ENCODE measurements at places on chromosomes 2 and 18.

GRCh38 chr2:202148515-202149154 is 75.6 kb downstream of the KIAA2012 start:
- DNase-seq, result no peak

DNA sequence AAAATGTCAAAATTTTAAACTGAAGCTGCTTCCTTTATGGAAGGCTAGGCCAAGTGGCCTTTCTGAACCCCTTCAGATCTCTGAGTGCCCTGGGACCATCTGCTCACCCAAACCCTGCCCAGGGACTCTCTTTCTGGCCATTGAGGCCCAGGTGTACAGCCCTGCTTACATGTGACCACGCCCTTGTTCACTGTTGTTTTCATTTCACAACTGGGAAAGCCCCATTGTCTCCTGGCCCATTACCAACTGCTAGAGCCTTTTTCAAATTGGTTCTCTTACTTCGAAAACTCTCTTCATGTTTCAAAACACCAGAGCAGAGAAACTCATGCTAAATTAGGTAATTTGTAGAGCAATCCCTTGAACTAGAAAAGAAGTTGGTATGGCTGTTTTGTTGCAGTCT is 219.5 kb upstream of the TANK start:
- DNase-seq, result no peak

GRCh38 chr2:44362207-44363015 is 664 bp downstream of the CAMKMT start:
- peak; percentile 27 for DNase-seq

DNA sequence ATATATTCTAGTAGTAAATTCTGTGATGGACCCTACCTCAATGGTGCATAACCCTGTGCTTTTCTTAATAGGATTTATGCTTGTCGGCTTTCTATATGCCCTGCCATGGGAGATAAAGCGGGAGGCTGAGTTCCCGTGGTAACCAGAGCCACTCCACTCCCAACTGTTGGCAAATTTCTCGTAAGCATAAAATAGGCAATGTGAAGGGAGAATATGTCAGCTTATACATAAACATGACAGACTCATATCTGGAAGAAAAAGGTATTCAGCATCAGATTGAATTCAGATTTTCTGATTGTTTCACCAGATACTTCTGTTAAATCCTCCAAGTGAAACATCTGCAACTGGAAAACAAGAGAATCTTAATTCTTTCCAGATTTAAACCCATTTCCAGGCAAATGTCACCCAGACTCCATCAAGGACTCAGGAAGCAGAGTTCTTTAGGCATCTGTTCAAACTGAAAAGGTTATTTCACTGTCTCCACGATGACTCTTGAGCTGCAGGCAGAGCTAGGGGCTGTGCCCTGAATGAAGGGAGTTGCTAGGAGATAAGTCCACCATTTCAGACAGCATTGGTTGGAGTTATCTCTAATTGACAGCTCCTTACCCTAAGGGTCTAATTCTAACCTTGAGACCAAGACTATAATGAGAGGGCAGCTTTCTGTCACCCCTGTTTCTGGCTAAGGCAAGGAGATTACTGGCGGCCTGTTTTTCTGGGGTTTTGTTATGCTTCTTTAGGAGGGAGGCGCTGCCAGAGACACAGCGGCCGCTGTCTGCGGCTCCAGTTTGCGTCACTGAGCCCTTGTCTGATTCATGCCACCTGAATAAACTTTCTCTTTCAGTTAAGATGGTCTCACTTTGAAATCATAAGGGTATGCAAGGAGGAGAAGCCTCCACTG is 381.3 kb downstream of the SOX11 start:
- DNase-seq, result no peak

GRCh38 chr18:63975628-63976027 is 5.7 kb downstream of the SERPINB8 start:
- no peak for DNase-seq

DNA sequence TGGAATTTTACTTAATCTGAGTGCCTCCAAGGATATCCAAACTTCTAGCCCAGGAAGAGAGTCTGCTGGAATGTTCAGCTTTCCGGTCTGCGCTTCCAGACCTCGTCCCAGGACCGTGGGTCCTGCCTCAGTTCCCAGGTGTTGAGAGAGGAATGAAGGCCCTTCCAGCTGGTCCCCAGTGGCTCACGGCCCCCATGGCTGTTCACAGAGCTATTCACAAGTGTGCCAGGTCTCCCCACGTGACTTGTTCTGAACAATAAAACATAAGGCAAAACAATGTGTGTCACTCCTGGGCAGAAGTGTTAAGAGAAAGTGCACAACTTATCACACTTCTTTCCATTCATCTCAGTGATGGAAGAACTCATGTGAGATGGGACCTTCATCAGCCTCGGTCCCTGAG is 20.1 kb upstream of the TEX51 start:
- DNase-seq, result no peak

DNA sequence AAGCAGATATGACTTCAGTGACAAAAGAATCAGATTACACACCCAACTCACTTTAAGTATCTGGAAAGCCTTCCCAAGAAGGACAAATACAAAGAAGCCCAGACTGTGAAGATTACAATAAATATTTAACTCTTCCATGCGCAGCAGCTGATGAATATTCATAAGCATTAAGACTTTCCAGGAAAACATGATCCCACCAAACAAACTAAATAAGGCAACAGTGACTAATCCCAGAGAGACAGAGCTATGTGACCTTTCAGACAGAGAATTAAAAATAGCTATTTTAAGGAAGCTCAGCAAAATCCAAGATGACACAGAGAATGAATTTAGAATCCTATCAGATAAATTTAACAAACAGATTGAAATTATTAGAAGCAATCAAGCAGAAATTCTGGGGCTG is 108.2 kb upstream of the UBE2E3 start:
- no peak for DNase-seq

DNA sequence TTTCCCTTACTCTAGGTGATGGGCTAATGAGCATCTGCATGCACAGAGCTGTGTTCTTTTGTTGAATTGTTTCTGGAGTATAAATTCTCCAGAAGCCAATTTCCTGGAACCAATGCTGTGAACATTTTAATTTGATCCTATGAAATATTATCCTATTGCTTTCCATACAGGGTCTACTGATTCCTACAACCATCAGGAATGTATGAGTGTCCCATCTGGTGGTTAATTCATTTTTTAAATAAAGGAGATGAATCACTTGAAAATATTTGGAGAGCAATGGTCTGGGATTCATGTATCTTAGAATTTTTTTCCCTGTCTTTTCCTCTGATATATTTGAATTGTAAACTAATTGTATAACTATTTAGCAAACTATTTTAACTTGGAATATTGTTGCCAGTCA is 14.0 kb downstream of the KIF5C start:
- DNase-seq, result no peak

DNA sequence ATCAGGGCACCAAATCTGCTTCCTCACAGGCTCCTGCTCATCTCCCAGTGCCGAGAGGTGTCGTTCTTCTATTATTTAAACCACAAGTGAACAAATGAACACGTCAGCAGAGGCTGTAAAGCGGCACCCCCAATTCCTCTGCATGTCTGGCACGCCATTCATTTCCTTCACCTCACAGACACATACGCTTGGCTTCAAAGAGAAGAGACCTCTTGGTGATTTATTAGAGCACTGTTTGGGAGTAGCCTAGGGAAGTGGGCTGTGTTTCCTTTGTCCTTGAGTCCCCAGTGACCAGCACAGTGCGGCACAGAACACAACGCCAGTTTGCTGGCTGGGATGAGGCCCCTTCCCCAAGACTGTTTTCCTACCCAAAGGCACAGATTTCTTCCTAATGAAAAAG is 184.3 kb upstream of the REV1 start:
- DNase-seq, result no peak

DNA sequence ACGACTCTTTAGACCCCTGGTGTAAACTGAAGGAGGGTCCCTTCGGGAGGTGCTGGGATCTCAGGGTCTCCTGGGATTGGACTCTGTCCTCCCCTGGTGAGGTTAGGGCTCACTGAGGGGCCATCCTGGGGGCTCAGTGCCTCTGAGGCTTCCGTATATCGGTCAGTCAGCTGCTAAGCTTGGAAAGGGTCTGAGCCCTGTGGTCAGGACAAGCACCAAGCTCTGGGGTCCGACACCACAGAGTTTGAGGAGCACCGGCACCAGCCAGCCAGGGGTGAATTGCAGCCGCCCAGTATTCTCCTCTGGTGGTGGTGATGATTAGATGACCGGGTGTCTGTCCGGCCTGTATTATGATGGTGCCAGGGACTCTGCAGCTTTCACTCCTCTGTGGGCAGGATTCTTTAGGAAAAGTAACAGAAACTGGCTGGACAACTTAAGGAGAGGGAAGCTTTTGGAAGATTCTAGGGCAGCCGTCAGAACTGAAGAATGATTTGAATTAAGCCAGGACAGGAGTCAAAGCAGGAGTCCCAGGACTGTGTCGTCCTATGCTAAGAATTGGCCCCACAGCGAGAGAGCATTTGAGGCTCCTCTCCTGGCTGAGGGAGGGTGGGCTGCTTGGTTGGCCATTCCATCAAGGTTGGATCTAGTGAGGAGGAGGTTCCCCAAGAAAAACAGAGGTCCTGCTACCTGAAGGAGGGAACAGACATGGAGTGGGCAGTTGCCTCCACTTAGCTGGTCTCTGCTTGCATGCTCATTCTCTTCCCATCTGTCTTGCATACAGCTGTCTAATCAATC is 158.6 kb upstream of the HS6ST1 start:
- DNase-seq, result no peak

GRCh38 chr2:53211201-53211774 is 556.3 kb upstream of the CHAC2 start:
- DNase-seq, result no peak

DNA sequence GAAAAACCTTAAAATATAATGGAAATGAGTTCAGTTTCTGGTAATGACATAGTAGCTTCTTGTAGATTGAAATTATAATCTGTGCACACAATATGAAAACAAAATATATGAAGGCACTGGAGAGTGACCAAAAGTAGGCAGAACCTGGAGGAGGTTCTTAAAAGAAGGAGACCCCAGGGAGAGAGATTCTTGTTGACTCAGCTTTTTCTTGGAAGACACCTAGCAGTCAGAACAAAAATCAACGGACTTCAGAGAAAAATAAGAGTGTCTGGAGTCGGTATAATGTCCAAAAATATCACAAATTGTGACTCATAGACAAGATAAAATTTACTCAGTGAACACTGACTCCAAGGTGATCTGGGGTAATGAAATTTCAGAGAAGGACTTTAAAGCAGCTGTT is 286.5 kb downstream of the CCDC178 start:
- DNase-seq, result no peak

DNA sequence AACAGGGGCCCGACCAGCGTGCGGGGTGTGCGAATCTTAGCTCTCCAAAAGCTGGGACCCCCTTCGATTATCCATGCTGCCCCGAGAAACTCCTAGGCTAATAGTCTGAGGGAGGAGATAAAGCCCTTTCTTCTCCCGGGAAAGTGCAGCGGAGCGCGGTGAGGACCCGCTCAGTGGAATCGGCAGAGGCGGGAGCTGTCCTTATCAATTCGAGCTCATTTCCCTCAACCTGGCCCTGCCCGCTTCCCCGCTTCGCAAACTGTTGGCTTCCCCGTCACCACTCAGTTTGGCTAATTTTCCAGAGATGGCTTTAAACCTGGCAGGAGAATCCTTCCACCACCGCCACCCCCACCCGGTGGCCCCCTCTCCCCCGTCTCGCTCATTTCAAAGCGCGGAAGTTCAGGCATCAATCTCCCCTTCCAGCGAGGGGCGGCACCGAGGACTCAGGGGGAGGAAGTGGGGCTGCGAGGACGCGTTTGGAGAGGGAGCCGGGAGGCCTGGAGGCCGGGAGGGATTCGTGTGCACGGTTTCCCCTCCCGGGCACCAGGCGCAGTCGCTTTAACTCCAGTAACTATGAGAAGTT is 1.6 kb downstream of the KLHL14 start:
- DNase-seq, result no peak

DNA sequence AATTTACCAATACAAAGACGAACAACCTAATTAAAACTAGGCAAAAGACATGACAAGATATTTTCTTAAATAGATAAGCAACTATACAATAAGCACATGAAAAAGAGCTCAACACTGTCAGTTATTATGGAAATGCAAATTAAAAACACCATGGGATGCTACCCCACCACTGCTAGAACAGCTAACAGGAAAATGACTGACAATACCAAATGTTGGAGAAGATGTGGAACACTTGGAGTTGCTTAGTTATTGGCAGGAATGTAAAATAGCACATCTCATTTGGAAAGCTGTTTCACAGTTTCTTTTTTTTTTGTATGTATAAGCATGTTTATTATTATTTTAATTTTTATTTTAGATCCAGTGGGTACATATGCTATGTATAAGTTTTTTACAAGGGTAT is 84.4 kb downstream of the CYRIA start:
- no peak for DNase-seq

DNA sequence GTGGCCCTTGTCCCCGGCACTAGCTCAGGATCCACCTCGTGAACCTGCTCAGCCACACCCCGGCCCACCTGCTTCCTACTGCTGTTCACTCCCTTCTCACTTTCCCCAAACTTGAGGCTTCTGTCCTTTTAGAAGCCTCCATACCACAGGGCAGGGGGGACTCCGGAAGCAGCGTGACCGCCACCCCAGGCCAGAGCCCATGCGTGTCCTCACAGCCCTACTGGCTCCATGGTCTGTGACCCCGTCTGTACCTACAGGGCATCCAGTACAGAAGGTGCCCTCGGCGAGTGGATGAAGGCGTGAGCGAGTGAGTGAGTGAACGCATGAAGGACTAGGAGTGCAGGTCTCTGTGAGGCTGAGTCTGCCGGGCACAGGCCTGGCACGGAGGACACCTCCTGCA is 253.2 kb downstream of the TWIST2 start:
- no peak for DNase-seq

GRCh38 chr2:88765154-88765888 is 73.8 kb downstream of the RPIA start:
- DNase-seq, result no peak

GRCh38 chr2:31193806-31194205 is 23.5 kb downstream of the CAPN14 start:
- no peak for DNase-seq

DNA sequence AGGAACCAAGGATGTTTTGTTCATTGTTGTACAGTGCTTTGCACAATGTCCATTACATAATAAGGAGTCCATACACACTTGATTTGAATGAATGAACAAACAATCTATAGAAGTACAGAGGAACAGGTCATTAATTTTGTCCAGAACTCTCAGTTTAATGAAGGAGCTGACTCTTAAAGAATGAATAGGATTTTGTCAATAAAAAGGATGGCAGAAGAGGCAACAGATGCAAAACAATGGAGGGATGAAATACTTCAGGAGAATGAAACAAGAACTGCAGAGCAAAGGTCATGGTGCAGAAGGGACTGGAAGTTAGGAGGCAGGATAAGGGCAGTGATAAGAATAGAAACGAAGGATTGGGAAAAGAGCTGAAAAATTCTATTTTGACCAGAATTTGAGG is 28.7 kb upstream of the COL5A2 start:
- no peak for DNase-seq

GRCh38 chr18:68555879-68556301 is 159.0 kb downstream of the TMX3 start:
- DNase-seq, result no peak

GRCh38 chr2:10579876-10580514 is 109.8 kb downstream of the NOL10 start:
- DNase-seq, result no peak

Data from effector memory CD8-positive, alpha-beta T cell (primary cell).